ENCODE measurements at places on chromosomes 6 and 20.

DNA sequence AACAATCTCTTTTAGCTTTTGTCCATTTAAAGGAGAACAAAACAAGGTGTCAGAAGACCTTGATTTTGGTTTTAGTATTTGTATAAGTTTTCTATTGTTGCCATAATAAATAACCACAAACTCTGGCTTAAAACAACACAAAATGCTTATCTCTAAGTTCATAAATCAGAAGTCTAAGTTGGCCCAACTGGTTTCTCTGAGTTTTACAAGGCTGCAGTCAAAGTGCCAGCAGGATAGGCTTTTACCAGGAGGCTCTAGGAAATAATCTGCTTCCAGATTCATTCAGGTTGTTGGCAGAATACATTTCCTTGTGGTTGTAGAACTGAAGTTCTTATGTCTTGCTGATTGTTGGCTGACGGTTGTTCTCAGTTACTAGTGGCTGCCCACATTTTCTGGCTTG lies 147.2 kb upstream of the HMGCLL1 start:
- no peak for DNase-seq

- no peak for DNase-seq
These were observed 51.0 kb downstream of the FAM184A start for GRCh38 chr6:119027465-119027864.

DNA sequence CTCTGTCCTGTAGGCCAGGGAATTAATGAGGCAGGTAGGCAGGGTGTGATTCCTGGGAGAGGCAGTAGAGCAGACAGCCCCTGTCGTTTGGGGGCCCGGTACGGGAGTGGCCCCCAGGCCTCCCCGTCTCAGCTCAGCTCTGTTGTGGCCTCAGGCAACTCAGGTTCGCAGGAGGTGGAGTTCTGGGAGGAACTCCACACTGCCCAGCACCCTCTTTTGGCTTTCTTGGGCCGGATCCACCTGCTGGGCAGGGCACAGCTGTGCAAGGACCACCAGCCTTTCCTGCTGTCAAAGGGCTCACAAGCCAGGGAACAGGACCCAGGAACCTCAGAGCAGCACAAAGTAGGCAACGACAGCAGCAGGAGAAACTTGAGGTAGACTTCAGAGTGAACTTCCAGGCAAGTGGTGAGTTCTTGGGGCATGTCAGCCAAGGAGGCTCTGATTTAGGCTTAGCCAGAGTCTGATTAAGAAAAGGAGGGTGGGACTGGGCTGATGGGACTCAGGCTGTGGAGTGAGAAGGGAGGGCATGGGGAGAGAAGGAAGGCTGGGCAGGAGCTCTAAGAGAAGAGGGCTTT lies 36.9 kb downstream of the RAB44 start:
- DNase-seq = no peak

DNA sequence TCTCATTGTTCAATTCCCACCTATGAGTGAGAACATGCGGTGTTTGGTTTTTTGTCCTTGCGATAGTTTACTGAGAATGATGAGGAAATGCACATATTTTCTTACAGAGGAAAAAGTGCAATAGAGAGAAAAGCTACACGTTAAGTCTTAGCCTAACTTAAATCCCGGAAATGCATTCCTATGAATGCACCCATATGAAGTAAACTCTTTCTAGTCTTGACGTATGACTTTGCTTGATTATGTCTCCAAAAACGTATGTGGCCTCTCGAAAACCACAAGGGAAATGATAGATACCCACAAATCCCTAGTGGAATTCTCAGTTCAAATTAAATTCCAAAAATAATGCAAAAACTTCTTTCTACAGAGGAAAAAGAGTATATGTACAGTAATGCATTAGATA lies 90.7 kb upstream of the SASH1 start:
- DNase-seq = peak; percentile 90

DNA sequence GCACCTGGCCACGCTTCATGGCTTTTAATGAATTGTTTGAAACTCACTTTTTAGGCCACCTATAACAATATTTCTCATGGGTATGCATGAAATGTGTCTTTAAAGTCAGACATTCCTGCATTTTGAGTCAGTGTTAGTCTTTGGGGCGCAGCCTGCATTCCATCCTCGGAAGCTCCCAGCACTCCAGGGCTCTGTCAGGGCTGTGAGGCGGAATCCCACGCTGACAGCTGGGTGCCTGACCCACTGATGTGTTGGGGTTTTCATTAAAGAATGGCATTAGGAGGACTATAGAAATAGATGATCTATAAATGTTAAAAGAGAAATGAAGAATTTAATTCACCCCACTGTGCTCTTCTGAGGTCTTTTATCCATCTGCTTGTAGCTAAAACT lies 16.2 kb upstream of the CLDN20 start:
- DNase-seq = peak; percentile 92

DNA sequence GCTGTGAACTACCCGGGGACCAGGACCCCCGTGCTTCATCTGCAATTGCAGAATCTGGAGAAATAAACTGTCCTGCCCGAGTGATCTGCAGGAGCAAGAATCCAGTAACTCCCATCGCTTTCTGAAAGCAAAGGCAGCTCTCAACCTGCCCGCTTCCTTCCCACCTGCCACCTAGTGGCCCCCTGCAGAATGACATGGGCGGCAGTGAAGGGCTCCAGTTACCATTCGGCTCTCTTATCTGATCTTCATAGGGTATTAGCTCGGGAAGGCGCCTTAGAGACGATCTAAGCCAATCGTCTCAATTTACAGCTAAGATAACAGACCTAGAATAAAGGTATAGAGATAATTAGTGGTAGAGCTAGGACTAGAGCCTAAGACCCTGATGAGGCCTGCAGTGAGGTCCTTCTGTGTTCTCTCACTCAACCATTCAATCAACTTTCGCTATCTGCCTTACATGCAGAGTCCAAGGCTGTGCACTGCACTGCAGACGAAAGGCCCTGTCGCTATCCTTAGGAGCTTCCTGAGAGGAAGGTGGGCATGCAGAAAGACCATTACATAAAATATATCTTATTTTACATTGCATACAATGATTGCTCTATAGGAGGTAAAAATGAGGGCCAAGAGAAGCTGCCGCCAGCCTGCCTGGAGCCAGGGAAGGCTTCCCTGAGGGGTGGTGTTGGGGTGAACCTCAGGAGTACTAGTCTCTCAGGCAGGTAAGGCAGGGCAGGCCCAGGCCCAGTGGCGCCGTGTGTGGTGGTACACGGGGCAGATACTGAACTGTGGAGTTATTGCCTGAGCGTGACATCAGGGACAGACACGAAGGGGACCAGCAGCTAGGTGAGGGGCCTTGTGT lies 7.1 kb upstream of the PSMG4 start:
- DNase-seq = peak; percentile 76

DNA sequence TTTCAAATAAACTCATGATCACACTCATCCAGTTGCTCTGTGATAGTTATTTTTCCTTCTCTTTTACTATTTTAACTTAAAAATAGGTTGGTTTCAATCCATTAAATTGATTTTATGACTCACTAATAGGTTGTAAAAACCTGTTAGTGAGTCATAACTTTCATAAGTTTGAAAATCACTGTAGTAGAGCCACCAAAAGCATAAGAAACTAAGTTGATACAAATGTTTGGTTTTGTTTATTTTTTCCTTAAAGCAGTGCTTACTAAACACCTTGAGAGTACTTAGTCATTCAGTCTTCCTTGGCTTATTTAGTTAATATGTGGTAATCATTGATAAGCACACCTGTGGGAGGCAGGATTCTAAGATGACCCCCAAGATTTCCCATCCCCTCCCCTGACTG lies 312.1 kb upstream of the MAN1A1 start:
- DNase-seq = no peak

- DNase-seq = peak; percentile 73
These were observed 4.0 kb downstream of the CITED2 start for GRCh38 chr6:139370283-139370998.

DNA sequence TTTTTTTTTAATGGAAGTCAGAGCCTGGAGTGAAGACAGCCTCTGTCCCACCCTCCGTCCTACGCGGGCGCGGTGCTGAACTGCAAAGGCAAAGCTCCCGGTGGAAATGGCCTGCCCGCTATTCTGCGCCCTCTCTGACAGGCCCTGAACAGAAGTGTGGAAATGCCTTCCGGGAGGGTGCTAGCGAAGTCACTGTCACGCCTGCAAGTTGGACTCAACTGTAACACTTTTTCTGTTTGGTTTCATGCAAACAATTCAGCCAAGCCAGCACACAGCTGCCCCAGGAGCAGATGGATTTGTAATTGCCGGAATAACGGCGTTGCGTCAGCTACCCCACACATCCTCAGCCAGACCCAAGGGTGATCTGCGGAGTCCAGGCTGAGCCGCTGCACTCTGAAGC lies 107.6 kb downstream of the PSMB1 start:
- peak; percentile 25 for DNase-seq

- DNase-seq = no peak
These were observed 268.4 kb downstream of the SOX4 start for GRCh38 chr6:21861942-21862341.

GRCh38 chr6:135902756-135903331 lies 51.3 kb downstream of the PDE7B start:
- no peak for DNase-seq

- DNase-seq = no peak
These were observed 8.0 kb upstream of the RTF2 start for GRCh38 chr20:56460459-56460858.

DNA sequence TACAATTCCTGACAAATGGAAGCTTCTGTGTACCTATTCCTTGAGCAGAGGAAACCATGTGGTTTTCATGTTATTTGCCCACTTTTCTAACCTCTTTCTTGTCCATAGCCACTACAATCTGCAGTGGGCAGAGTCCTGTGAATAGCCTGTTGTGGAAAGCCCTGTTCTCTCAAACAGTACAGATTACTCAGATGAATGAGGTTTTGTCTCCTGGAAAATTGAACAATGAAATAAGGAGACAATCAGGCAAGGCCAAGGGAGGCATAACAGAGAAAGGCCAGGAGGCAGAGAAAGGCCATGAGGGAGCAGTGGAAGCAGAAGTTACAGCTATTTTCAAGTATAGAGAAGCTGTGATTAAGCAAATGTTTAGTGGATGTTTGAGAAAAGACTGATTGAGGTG lies 189.3 kb downstream of the GRIK2 start:
- DNase-seq = no peak

- peak; percentile 58 for DNase-seq
These were observed 191.3 kb downstream of the EPM2A start for GRCh38 chr6:145544041-145544440.

- DNase-seq = no peak
These were observed 126.3 kb upstream of the CEP162 start for GRCh38 chr6:84353459-84354423.

DNA sequence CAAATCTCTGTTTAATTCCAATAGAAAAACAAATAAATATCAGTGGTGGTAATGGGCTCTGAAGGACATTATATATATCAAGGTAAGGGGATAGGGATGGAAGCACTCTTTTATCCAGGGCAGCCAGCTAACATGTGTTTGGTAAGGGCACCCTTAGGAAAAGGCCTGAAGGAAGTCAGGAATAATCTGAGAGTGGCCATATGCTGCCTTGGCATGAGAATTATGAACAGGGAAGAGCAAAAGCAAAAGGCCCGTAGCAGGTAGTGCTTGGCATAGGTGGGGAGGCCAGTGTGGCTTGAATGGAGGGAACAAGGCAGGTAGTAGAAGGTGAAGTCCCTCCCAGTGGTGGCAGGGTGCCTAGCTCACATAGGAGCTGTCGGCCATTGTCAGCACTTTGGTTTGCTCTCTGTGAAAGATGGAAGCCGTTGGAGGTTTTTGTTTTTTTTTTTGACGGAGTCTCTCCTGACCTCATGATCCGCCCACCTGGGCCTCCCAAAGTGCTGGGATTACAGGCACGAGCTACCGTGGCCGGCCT lies 39.6 kb upstream of the CSE1L start:
- no peak for DNase-seq

GRCh38 chr6:89638320-89639195 lies at the start of gene LYRM2:
Gene LYRM2 (minus strand): TSS chr6:89638747. CDS start chr6:89638716, 31 bp downstream.
- peak; percentile 92 for DNase-seq

DNA sequence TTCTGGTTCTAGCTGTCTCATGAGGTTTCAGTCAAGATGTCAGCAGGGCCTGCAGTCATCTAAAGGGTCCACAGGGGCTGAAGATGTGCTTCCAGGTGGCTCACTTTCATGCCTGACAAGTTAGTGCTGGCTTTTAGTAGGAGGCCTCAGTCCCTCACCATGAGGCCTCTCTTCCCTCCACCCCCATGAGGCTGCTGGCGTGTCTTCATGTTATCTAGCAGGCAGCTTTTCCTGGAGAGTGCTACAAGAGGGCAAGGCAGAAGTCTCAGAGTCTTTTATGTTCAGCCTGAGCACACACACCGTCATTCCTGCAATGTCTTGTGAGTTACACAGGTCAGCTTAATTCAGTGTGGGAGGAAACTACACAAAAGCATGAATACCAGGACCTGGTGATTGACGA lies 769.9 kb downstream of the HDGFL1 start:
- no peak for DNase-seq

- DNase-seq = no peak
These were observed 112.7 kb upstream of the TNFAIP3 start for GRCh38 chr6:137754366-137754765.

- DNase-seq = peak; percentile 51
These were observed 43.6 kb downstream of the FBXL4 start for GRCh38 chr6:98904096-98904495.

DNA sequence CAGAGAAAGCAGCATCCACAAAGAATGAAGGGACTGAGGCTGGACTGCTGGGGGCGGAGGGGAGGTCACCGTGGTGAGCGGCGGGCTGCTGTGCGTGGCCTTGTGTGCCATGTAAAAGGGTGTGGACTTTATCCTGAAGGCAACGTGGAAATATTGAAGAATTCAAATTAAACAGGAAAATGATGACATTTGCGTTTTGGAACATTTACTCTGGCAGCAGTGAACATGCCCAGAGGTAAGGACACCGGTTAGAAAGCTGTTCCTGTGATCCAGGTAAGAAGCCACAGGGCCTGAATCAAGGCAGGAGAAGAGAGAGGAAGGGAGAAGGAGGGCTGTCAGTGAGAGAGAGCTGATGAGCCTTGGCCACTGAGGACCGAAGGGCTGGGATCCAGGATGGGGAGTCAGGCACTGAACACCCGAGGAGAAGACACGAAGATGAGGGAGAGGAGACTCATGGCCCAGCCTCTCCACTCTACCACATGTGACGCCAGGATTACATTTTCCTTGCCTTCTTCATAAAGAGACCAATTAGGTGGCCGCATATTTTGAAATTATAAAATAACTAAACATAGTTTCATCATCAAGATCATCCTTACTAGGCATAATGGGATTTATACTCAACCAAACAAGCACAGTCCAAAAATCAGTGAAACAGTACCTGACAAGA lies 58.4 kb downstream of the TRAM2 start:
- DNase-seq = no peak

- no peak for DNase-seq
These were observed 365.9 kb downstream of the TAF4 start for GRCh38 chr20:61699495-61700374.

- DNase-seq = peak; percentile 44
These were observed 59.2 kb upstream of the FNDC1 start for GRCh38 chr6:159110013-159110412.

GRCh38 chr6:137673603-137674002 lies 179.4 kb upstream of the OLIG3 start:
- no peak for DNase-seq
